NCI-H1105 treated with DMSO at 0.1 percent for 48 hours (cell line): ENCODE measurements at places on chromosomes 7 and 10.

DNA sequence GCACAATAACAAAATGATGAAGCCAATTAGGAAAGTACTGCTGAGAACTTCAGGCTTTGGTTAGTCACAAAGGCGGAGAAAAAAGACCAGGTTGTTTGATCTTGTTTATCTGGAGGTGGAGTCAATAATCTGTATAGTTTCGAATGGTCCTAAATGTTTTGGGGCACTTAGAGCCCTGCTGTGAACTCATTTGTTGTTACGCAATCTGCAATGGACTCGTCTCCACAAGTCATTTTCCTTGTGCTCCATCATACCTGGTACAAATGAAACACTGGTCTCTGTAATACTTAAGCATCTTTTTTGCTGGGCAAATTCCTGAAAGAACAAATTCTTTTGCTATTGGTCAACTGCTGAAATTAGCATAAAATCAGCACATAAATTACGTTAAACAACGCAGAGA, 430.5 kb downstream of the GATA3 start:
- DNase-seq, result no peak

GRCh38 chr10:15419279-15419874, 48.3 kb upstream of the FAM171A1 start:
- no peak for DNase-seq

DNA sequence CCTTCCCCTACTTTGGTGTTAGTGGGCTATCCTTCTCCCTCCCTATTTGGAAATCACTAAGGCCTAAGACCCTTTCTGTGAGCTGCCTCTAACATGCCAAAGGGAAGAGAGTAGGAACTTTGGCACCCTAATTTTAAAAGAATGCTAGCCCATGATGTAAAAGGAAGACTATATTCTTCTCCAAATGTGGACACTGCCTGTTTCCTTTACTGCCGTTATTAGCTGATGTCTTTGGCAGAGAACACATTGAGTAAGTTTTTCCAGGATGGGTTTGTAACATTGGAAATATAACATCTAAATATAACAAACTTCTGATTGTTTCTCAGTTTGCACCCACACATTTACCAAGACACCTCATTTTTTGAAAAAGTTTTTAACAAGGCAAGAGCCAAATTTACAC, 56.9 kb upstream of the TNKS2 start:
- no peak for DNase-seq

- no peak for DNase-seq
These were observed 1.1 kb downstream of the TBX20 start for GRCh38 chr7:35252612-35253459.

- DNase-seq, result no peak
These were observed 79.6 kb downstream of the ZNF22 start for GRCh38 chr10:45080331-45080730.

GRCh38 chr10:66321723-66322665, 603.8 kb upstream of the LRRTM3 start:
- DNase-seq, result no peak

DNA sequence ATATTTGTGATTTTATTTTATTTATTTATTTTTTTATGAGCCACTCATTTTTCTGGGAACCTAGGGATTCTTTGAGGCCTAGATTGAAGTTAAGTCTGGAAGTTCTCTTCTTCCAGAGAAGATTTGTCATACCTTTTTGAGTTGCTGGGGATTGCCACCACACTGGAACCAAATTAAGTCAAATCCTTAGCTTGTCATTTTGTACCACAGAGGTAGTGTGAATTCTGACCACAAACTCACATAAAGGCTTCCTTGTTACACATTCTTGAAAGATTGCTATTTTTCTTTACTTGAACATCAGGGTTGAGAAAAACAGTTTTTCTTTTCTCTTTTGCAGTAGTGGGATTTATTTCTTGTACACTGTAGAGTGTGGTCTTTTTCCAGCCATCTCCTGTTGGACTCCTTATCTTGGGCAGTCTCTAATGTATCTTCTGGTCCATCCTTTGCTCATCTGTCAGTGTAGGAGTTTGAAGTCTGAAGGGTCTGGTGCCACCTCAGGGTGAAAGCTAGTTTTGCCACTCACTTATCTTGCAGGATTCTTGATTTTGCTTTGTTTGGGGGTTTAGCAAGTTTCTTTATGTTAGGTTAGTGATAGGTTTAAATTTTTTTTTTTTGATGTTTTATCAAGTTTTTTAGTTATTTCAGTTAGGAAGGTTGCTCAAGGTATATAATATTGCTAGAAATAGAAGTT, 24.8 kb downstream of the PCBD1 start:
- no peak for DNase-seq

DNA sequence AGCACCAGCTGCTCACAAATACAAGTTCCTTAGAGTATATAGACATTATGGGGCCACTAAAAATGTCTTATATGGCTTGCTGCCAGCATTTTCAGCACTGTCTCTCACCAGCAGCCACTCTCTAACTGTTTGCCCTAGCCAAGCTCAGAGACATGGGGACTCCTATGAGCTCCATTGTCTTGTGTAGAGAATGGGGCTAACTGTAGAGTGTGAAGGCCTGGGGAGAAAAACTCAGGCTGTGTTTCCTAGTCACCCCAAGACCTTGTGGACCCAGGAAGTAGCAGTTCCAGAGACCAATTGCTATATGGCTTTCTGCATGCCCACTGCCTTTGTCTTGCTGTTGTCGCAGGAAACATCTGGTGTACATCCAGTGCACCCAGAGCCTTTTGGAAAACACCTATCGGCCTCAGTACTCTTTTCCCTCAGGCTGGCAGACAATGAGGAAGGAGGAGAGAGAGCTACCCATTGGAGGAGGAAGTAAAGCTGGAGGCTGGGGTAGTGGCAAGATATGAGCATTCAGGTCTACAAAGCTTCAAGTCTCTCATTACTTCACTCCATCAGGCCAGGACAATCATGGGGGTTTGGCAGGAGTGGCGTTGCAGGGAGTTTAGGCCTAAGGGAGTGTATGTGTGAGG, 28.4 kb downstream of the ENTPD1 start:
- no peak for DNase-seq

DNA sequence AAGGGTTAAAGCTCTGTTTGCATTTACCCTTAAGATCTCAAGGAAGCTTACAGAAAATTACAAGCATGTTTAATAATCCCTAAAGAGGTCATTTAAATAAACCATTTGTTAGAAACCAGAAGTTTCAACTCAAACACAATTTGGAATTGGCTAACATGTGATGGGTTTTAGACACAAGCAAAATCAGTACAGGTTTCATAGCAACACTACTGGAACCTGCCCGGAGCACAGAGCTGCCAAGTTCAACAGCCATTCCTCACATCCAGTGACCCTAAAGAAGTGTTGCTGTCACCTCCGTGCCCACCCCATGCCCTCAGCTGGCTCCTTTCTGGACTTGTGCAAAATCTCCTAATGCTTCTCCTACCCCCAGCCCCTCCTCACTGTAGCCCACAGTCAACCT, 338.8 kb upstream of the AUTS2 start:
- DNase-seq, result no peak

DNA sequence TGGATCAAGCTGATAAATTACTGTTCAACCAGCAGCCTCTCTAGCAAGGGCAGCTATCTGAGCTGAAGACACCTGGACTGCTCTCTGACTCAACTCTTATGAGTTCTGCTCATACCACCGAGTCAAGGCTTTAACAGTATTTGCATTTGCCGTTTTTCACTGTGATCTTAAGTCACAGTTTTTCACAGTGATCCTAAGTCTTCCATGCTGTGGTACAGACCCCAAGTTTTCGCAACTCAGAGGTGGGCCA, 31.3 kb downstream of the PIP4K2A start:
- DNase-seq, result no peak

DNA sequence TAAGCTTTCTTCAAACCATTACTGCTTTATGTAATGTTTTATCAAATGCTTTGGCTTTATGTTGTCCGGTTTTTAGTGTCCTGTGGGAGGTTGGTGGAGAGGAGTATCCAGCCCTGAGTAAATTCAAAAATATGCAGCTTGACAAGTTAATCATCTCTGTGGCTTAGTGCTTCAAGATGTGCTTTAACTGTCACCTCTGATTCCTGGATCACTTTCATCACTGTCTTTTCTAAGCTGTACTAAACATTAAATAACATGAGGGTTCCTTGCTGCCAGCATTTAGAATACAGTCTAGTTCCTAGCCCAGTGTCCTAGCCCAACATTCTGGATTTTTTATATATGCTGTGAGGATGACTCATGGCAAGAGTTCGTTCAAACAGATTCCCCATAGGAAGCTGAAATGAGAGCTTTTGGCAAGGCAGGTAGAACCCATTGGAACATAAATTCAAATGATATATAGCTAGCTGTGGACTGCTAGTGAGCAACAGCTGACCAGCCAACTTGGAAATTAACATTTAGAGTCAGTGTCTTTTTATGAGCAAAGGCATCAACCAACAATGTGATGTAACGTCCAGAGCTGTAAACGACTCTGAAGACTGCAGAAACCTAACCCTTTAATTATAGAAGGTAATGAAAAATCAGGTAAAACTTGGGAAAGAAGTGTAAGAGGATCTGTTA, 80.6 kb upstream of the OIT3 start:
- DNase-seq, result no peak

GRCh38 chr7:136687693-136688322, 180.6 kb upstream of the CHRM2 start:
- peak; percentile 33 for DNase-seq

DNA sequence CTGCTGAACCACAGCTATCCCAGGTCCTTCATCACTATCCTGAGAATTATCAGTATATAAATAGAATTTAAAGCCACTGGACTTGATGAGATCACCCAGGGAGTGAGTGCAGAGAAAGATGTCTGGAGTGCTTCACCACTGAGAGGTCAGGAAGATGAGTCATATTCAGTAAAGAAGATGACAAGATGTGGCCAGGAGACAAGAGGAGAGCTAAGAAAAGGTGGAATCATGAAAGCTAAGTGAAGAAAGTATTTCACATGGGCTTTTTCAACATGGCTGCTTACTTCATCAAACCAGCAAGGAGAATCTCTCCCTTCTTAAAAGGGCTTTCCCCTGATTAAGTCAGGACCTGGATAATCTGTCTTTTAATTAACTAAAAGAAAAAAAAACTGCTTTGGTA, 9.1 kb upstream of the PRKAR2B start:
- DNase-seq, result no peak

DNA sequence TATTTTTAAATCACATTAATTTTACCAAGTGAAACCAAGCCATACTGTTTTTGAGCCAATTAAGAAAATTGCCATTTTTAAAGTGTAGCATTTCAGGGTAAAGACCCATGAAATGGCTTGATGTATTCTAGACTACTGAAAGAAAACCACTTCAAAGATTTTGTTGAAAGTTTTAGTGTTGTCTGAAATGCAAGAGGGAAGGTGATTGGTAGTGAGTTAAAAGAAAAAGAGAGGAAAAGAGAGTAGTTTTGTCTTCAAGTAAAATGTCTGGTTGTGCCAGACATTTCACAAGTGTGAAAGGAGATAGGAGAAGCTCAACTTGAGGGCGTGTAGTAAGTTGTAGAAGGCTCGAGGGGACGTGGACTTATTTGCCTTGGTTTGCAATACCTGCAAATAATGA, 41.6 kb downstream of the CALML5 start:
- DNase-seq, result no peak

DNA sequence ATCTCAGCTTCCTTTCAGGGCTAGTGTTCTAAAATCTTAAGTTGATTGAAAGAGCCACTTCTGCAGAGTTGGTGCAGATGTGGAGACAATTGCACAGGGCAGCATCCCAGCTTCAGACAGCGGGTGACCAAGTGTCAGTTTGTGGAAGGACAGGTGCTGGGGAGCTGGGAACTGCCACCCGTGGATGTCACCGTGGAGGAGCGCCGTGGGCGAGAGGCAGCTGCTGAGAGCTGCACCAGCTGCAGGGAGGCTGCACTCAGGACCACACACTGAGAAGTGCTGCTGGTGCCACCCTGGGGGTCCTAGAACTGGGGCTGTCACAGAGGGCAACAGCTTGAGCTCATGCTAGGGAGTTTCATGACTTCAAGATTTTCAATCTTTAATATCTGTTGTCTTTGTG, 543.0 kb upstream of the FZD8 start:
- no peak for DNase-seq
